ENCODE measurements at places on chromosomes 1 and 21.

DNA sequence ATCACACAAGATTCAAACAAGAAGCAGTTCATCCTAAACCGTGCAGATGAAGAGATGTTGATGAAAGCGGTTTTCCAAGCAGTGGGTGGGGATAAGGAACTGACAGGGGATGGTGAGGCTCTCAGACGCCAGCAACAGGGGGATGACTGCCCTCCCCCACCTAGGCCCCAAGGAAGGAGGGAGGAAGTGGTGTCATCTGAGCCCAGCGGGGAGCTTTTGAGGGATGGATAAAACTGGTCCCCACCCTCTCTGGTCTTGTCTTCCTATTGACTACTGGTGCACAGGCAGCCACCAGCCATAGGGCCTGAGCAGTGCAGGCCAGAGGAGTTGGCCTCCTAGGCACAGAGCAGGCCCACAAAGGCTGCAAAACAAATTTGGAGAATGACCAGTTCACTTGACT is 175.5 kb downstream of the HUNK start:
- DNase-seq: no peak

- no peak for DNase-seq
Observed at GRCh38 chr1:212281590-212281989, 3.6 kb upstream of the PPP2R5A start.

DNA sequence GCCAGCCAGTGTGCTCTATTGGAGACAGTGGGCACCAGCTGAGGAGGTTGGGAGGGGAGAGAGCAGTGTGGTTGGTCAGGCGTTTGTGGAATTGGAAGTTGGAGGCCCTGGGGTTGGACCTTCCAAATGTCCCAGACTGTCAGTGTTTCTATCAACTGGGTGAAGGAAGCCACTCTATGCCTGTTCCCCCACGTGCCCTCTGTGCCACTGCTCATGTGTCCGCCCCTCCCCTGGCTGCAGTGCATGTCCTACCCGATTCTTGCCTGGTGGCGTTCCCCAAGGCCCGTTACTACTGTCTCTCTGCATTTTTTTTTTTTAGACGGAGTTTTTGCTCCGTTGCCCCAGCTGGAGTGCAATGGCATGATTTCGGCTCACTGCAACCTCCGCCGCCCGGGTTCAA is 21.1 kb downstream of the ADORA1 start:
- DNase-seq: no peak

DNA sequence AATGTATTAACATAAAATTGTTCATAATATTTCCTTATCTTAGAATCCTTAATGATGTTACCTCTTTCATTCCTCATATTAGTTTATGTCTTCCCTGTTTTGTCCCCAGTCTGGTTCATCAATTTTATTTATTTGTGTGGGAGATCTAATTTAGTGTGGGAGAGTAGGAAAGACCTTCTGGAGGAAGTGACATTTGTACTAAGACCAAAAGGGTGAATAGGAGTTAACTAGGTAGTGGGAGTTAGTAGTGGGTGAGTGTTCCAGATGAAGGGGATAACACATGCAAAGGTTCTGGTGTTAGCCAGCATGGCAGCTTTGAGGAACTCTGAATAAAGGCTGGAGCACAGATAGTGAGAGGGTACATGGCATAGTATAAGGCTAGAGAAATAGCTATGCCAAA is 21.4 kb downstream of the RASAL2 start:
- no peak for DNase-seq

- DNase-seq: no peak
Observed at GRCh38 chr21:33057385-33057940, 12.5 kb upstream of the OLIG1 start.
